ENCODE measurements at places on chromosomes 1 and 21. TPM values are rescaled to one million over a fixed set of nuclear protein-coding genes. Genes with fewer than 3 reads are reported as not detected.

C4BPA gene
- total RNA-seq: not detected

CLDN17 gene
- not detected for total RNA-seq

CD244 gene
- total RNA-seq: not detected

SLC25A34 gene
- 0.22 TPM for total RNA-seq

SLC30A2 gene
- total RNA-seq: not detected

- DNase-seq: no peak
These were observed 940 bp upstream of the PRKCZ start for GRCh38 chr1:2049225-2049717.

DNA sequence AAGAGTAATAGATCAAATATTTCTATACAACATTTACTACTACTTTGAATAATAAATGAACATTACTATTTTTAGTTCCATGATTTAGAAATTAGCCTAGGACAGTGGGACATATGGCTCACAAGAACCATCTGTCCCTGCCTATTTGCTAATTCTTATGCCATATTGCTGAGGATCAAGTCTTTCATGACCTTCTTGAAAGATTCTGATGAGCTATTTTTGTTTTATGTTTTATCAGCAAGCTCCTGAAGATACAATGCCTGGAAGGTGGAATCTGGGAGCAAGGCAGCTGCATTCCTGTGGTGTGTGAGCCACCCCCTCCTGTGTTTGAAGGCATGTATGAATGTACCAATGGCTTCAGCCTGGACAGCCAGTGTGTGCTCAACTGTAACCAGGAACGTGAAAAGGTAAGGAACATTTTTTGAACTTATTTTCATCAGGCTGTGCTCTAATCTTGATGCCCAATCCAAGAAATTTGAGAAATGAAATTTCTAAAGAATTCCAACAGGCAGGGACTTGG, 326.7 kb downstream of the PAPPA2 start:
- no peak for DNase-seq

GRCh38 chr1:66291531-66291864, 242.5 kb upstream of the SGIP1 start:
- no peak for DNase-seq

GRCh38 chr1:67745875-67746698, 61.1 kb downstream of the GADD45A start:
- no peak for DNase-seq

DNA sequence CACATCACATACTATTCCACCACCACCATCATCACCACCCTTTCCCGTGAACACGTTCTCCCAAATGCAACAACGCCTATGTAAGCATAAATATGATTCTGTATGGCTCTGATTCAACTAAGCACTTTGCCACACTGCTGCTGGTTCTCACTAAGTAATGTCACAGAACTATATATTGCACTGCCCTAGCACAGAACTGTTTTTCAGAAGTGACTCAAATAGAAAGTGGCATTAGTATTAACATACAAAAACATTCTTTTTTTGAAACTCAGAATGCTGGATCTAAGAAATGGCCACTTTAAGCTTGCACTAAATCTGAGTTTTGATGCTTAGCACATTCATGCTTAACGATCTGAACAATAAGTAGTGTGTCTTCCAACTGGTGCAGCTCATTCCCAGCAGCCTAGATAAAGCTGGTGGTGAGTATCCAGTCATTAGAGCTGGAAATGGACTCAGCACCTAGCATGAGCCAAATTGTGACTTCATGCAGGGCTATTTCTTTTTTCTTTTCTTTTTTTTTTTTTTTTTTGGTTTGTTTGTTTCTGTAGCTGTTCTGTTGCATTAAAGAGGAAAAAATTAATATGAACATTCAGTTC, 46.2 kb upstream of the ZC3H11B start:
- DNase-seq: no peak

DNA sequence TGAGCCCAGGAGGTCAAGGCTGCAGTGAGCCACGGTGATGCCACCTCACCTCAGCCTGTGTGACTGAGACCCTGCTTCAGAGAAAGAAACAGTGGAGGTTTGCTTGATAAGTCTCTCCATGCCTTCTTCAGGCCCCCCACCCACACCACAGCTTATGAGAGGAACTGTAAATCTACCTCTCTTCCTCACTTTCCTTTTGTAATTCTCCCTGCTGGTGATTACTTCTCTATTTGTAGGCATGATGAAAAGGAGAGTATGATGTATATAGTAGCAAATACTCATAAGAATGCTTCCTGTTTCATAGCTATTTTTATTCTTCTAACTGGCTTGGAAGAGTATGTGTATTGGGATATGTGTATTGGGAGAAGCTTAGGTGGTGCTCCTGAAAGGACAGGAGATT, 186.3 kb downstream of the VPS13D start:
- no peak for DNase-seq

Data from lung microvascular endothelial cell (primary cell).